ENCODE measurements at places on chromosomes 7 and 10. TPM values are rescaled to one million over a fixed set of nuclear protein-coding genes. Genes with fewer than 3 reads are reported as not detected.

GRCh38 chr7:123992913-123993518 is 39.9 kb downstream of the TMEM229A start:
- no peak for DNase-seq

Gene CRYGN
- not detected for polyA plus RNA-seq

Gene DCLRE1C
- 2.1 TPM for polyA plus RNA-seq

- no peak for DNase-seq
Measured at GRCh38 chr7:136228171-136228570, 251.0 kb upstream of the MTPN start.

DNA sequence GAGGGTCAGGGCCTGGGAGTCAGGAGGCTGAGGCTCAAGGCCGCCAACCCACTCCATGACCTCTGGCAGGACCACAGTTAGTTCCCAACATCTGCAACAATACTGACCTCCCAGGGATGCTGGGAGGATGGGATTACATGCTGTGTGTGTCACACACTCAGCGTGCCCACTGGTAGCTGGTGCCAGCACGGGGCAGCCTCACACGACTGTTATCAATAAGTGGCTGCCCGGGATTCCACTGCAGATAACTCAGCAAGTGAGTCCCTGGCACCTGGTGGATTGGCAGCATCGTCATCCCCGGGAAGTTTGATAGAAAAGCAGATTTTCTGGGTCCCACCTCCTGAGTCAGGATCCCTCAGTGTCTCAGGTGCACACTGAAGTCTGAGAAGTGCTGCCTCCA is 110.3 kb downstream of the SLIT1 start:
- DNase-seq, result no peak

All from psoas muscle (tissue), 8 donors.